ENCODE measurements at places on chromosomes 13 and 19.
A peak's percentile ranks its signal among the peaks of the same experiment; 100 is the strongest.

GRCh38 chr13:87123987-87124784 is 547.0 kb upstream of the SLITRK5 start:
- DNase-seq, result no peak

DNA sequence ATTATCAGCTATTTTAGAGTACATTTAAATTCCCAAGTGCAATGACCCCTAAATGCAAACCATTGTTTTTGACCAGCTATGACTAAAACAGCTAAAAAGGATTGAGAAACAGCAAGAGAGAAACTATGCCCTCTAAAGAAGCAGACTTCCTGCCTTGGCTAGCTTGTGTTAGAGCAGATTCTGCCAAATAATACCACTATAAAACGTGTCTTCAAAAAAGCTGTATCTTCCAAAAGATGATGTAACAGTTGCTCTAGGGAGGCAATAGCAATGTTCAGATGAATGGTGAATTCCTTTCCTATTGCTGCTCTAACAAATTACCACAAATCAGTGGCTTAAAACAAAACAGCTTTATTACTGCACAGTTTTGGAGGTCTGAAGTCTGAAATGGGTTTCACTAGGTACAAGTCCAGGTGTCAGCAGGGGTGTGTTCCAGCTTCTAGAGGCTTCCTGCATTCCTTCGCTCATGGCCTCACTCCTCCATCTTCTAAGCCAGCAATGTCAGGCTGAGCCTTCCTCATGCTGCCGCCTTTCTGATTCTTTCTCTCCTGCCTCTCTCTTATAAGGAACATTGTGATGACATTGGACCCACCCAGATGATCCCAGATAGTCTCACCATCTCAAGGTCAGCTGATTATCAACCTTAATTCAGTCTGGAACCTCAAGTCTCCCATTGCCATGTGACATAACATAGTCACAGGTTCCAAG is 84.5 kb downstream of the LRRC63 start:
- no peak for DNase-seq

GRCh38 chr19:34274827-34275625 is 20.7 kb downstream of the GARRE1 start:
- no peak for DNase-seq

DNA sequence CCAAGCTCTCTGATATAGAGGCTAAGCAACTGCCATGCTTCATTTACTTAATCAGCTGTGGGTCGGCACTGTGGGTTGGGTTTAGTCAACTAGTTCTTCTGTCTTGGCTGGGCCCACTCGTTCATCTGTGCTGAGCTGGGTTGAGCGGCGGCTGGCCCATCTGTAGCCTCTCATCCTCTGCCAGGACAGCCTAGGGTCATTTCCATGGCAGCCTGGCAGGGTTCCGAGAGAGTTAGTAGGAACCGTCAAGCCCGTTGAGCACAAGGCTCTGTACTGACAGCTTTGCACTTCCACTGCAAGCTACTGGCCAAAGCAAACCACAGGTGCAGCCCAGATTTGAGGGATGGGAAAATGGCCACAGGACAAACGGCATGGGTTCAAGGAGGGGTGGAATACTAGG is 6.6 kb upstream of the ZNF835 start:
- no peak for DNase-seq

- no peak for DNase-seq
These were observed 303.4 kb downstream of the MZT1 start for GRCh38 chr13:72424059-72424458.

DNA sequence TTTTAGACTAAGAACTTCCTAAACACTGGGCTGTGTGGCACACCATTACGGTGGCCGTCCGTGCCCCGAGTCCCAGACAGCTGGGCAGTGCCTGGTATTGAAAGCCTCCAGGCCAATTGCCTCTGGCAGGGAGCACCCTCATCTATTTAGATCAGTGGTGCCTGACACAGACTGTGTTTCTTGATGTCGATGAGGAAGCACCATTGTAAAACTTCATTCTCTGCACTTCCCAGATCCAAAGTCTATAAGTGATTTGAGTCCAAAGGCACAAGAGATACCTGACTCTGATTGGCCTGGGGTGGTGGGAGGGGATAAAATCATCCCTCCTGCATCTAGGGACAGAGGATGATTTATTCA is 8.5 kb upstream of the STK24 start:
- no peak for DNase-seq

DNA sequence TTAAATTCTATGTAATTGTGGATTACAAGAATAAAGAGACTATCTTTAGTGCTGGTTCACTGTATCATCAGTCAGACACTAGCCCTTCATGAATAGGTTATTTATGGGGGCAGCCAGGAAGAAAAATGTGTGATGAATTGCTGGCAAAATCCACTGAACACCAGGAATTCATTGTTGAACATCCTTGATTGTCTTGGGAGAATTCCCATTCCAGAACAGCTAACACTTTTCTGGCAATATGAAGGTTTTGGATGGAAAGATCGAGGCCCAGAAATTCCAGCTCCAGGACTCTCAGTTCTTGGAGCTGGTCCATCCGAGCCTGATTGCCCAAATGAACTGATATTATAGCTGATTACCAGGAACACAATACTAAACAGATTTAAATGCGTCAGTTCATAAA is 11.5 kb upstream of the SPART start:
- no peak for DNase-seq

GRCh38 chr13:40440990-40441820 is 225.2 kb downstream of the FOXO1 start:
- no peak for DNase-seq

DNA sequence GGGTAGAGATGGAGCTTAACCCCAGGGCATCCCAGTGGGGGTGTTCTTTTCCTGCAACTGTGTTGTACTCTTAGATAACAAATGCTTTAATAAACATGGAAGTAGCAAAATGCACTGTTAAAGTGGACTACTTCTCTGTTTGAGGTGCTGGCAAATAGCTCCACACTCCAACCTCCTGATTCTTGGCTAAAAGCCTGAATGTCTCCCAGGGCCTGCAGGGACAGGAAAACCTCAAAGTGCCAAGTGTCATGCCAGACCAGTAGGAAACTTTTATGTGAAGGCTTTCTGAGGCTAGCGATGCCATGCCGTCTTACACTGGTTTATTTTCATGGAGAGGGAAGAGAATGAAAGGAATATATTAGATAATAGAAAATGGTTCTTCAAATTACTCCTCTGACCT is 6.8 kb downstream of the FREM2 start:
- no peak for DNase-seq

DNA sequence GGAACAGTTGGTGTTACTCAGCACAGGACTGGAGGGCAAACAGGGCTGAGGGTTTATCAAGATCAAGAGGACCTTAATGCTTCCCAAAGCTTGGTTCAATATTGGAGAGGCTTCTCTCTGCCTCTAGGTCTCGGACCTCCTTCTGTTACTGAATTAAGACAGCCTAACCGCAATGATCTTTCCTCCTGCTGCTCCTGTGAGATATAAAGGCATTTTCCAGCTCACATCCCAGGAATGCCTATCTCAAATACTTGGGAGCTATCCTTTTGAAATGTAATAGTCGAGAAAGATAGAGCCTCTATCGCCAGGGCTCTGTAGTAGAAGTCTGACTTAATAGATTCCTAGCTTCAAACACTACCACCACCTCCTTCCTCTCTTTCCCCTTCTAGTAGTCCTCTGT is 1475.0 kb downstream of the SLITRK1 start:
- DNase-seq, result no peak

DNA sequence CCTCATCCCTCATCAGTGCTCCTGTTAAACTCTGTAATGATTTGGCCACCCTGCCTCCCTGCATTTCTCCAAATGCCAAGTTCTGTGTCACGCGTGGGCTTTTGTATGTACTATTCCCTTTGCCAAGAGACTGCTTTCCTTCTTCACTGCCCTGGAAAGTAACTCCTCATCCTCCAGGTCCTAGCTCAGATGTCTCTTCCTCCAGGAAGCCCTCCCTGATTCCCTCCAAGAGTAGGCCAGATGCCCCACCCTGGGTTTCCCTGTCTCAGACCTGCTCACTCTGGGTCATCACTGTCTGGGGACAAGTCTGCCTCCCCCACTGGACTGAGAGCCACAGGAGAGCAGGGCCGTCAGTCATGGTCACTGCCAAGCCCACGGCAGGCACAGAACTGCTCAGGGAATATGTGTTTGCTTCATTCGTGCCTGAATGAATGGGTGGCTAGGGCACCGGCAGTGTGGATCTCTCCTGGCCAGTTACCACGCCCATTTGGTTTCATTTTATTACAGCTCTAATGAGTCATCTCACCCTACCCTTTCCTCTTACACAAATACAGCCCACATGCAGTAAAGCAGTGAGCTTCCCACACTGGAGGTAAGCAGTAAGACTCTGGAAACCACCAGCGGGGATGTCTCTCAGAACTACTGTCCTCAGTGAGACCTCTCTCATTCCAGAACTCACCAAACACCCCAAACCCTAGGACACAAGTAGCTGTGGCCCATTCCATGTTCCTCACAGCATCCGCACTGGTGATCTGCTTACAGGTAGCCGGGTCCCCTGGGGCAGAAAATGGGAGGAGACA is 12.1 kb upstream of the GPR4 start:
- DNase-seq, result peak; percentile 53

GRCh38 chr19:4352701-4353121 is 9.3 kb downstream of the MPND start:
- peak; percentile 34 for DNase-seq

DNA sequence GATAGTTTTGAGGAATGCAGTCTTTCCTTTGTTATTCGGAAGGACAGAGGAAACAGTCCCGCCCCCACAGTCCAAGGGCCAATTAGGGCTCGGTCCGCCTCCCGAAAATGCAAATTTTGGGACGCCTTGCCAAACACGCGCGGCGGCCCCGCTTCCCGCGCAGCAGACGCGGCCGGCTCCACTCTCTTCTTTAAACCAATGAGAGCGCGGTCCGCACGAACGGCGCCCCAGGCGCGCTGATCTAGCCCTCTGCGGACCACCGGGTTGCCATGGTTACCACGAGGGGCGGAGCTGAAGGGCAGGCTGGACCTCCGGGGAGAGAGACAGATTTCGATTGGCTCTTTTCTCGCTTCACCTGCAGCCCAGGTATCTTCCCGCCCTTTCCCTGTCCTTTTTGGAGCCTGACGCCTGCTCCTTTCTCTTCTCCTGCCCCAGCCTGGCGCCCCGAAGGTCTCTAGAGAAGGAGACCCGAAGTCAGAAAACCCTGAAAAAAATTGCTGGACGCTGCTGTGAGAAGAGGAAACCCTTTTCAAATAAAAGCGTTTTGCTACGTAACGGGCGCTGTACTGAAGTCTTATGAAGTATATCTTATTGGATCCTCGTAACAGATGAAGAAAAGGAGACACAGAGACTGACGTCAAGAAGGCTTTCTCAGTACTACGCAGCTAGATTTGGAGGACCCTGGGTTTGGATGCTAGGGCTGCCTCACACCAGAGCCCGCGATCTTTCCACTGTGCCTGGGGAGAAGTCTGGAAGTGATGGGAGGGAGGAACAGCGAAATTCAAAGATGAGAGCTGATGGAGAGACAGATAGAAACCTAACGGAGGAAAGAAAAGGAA is 2.0 kb downstream of the PTH2 start:
- DNase-seq, result peak; percentile 47

DNA sequence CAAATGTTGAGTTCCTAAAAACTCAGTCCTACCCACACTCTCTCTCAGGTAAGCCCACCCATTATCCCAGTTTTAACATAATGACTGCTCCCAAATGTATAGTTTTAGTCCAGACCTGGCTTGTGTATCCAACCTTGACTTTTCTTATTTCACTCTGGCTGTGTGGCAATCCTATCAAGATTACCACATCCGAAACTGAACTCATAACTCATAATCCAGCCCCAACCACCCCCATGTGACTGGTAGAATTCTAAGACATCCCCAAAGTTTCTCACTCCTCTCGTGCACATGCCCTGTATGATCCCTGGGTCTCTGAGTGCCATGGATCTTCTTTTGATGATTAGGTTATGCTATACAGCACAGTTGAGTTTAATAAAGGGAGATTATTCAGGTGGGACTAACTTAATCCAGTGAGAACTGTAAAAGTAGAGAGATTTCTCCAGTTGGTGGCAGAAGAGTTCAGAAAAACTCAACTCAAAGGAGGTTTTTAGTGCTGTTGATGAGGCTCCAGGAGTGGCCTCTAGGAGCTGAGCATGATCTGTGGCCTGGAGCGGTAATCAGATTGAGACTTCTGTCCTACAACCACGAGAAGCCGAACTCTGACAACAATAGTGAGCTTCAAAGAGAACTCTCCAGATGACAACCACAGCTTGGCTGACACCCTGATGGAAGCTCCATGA is 413.4 kb downstream of the ZNF536 start:
- DNase-seq, result no peak

- DNase-seq, result no peak
These were observed 2436.5 kb downstream of the PCDH9 start for GRCh38 chr13:64793592-64793991.

DNA sequence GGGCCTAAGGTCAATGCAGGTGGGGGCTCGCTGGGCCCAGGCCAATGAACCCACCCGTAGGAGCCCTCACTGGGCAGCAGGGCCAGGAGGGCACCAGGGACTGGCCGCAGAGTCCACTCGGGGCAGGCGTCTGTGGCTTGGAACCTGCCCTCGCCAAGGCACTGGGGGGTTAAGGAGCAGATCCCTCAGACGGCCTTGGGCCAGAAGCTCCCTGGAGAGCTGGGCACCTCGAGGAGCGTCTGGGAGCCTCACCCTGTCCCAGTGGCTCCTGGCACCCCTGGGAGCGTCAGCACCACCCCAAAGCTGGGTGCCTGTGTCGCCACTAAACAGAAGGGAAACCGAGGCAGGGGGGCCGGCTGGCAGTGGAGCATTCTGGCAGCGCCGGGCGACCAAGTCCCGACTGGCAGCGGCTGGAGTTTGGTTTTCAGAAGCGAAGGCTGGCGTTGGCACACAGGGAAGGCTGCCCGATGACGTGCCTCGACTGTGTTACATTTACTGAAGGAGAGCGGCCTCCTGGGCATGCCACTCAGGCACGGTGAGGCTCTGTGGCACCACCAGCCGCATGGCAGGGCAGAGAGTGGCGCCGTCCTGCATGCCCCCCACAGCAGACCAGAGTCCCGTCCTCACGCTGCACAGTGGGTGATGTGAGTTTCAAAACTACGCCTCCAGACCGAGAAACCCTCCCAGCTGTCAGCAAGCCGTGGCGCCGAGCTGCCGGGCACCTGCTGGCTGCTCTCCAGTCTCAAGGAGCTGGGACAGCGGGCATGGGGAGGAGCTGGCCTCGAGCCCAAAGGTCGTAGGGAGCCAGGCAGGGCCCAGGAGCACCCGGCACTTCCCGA is 9.2 kb upstream of the MEX3D start:
- no peak for DNase-seq

DNA sequence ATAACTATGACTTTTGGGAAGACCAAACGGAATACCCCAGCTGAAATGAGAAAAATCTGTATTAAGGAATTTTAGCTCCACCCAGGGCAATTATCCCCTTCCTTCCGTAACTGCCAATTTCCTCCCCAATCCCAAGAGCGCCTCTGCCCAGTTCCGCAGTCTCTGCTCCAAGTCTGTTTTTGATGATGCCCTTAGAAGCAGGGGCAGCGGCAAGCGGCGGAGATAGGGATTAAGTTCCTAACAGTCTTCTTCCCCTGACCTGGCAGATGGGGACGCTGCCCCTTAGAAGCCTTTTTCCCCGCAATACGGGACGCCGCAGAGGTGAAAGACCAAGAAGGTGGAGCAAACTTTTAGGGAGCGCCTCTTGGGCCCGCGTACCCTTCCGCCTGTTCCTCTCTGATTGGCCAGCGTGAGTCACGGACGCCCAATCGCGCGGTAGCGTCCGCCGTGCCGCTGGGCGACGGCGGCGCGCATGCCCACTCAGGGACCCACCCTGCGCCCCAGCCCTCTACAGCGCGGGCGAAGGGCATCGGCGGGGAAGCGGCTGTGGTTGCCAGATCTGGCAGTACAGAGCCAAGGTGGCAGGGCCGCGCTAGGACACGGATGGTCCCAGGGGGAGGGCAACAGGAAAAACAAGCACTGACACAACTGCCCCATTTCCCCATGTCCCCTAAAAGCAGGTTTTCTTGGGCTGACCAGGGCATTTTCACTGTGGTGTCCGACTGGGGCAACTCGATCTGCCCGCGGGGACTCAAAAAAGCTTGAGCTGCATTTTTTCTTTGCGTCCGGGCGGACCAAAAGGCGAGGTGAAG is 843 bp upstream of the TDRD3 start:
- DNase-seq, result peak; percentile 86
